ENCODE measurements at places on chromosomes 5 and 9.

DNA sequence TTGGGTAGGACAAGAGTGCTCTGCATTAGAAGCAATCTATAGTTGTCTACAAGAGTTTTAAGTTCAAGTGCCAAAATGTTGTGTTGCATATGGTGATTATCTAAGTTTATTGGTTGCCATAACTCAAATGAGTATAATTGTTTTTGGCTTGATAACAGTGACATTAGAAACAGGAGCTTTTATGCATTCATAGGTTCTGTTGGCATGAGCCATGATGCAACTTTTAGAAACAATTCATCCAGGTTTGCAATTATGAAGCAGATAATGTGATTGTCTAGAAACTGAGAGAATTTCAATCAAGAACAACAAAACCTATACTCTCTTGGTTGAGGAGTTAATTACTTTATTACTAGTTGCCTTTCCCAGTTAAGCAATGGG, 137.0 kb downstream of the PBX3 start:
- DNase-seq = no peak

GRCh38 chr9:136494012-136494411, 11.2 kb upstream of the SEC16A start:
- no peak for DNase-seq

GRCh38 chr9:129235931-129236331, 57.9 kb upstream of the IER5L start:
- no peak for DNase-seq

GRCh38 chr5:141496038-141496437, 7.2 kb downstream of the PCDHGC5 start:
- DNase-seq = no peak

DNA sequence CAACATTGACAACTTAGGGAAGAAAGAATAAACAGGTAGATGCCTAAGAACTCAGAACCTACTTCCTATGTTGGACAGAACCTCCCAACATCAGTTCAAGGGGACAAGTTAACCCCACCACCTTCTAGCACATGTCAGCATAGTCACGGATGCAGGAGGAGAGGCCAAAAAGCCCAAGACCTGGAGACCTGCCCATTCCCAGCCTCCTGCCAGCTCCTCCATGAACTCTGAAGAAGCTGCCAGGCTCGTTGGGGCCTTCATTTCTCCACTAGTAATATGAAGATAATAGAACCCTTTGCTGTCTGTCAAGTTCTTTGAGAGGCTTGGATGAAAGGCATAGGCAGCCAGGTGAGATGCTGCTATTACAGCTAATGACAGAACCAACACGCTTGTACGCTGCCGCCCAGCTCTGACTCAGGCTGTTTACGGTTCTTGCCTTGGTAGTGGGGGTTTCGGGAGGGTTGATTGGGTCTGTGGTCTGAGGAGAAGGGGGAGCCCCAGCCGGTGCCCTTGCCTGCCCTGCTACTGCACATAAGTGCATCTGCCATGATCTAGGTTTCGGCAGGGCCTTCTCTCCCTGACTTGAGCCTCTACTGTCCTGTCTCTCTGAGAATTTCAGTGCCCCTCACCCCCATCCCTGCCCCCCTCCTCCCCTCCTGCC, 82.2 kb downstream of the NRG2 start:
- no peak for DNase-seq

GRCh38 chr9:114558027-114558675, 29.4 kb upstream of the ATP6V1G1 start:
- no peak for DNase-seq

GRCh38 chr5:133397348-133397747, 215.0 kb downstream of the FSTL4 start:
- no peak for DNase-seq

GRCh38 chr9:13809401-13809800, 504.5 kb downstream of the NFIB start:
- DNase-seq = no peak

DNA sequence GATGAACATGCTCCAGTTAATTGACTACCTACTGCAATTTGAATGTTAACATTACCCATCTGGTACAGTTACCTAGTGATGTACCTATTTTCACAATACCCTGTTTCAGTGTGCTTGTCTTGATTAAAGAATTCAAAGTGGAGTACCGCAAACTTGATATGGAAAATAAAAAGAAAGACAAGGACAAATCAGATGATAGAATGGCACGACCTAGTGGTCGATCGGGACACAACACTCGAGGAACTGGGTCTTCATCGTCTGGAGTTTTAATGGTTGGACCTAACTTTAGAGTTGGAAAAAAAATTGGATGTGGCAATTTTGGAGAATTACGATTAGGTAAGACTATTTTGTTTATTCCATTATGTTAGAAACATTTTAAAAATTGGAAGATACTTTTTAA, 33.5 kb downstream of the CSNK1G3 start:
- no peak for DNase-seq

- DNase-seq = no peak
Observed at GRCh38 chr9:129442803-129443511, 177.9 kb downstream of the C9orf50 start.

GRCh38 chr9:8287501-8287900, 487.9 kb upstream of the DMAC1 start:
- DNase-seq = no peak

GRCh38 chr5:93235761-93236160, 345.3 kb downstream of the NR2F1-AS1 start:
- DNase-seq = no peak

DNA sequence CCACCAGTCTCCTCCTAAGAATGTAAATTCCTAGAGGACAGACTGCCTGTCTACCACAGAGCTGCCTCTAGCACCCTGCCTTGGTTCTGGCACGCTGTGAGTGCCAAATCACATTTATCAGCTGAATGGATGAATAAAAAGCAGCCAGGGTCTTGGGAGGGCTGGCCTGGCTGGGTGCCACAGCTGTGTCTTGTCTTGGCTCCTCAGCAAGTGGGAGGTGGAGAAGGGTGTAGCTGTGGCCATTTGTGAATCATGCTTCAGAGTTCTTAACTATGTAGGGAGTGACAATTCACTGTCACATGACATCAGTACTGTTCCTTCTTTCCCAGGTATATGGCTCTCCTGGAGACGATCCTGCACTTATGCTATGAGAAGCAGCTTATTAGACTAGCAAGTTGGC, 70.6 kb downstream of the DCP2 start:
- DNase-seq = no peak

- no peak for DNase-seq
Observed at GRCh38 chr5:98768160-98768959, 5.1 kb upstream of the RGMB start.

DNA sequence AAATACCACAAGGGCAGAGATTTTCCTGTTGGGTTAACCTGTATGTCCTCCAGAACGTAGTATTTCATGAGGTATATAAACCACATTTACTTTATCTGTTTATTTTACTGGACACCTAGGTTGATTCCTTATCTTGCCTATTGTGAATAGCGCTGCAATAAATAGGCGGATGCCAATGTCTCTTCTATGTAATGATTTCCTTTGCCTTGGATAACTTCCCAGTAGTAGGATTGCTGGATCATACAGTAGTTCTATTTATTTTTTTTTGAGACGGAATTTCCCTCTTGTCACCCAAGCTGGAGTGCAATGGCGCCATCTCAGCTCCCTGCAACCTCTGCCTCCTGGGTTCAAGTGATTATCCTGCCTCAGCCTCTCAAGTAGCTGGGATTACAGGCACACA, 15.6 kb upstream of the TUT7 start:
- DNase-seq = no peak

- no peak for DNase-seq
Observed at GRCh38 chr5:67377631-67378030, 181.0 kb upstream of the CD180 start.

GRCh38 chr9:27348785-27349697, 52.1 kb upstream of the EQTN start:
- DNase-seq = no peak

DNA sequence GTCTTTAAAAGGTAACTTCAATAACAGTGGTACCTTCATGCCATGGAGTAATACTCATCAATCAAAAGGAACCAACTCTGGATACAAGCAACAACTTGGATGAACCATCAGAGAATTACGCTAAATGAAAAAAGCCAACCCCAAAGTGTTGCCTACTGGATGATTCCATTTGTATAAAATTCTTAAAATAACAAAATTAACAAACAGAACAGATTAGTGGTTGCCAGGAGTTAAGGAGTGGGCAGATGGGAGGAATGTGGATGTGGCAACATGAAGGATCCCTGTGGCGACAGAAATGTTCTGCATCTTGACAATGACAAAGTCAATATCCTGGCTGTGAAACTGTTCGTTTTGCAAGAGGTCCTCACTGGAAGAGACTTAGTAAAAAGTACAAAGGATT, 50.5 kb downstream of the SPTLC1 start:
- DNase-seq = no peak

DNA sequence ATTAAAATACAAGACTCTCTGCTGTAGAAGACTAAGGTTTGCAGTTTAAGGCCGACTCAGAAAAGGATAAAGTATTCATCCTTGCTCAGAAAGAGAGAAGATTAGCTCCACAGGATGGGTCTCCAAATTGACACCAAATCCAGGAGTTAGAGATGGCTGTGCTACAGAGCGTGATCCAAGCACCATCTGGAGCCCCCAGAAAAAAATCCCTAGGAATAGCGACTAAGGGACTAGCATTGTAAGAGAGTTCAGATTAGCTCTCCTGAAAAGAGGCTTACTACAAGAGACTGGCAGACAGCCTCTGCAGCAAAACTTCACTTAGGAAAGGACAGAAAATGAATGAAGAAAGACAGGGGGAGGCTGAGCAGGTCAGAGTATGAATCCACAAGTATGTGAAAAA, 3.7 kb downstream of the SIL1 start:
- DNase-seq = no peak

GRCh38 chr9:28166179-28166578, 592.9 kb upstream of the C9orf72 start:
- no peak for DNase-seq

- DNase-seq = no peak
Observed at GRCh38 chr9:27787891-27788290, 214.6 kb upstream of the C9orf72 start.

DNA sequence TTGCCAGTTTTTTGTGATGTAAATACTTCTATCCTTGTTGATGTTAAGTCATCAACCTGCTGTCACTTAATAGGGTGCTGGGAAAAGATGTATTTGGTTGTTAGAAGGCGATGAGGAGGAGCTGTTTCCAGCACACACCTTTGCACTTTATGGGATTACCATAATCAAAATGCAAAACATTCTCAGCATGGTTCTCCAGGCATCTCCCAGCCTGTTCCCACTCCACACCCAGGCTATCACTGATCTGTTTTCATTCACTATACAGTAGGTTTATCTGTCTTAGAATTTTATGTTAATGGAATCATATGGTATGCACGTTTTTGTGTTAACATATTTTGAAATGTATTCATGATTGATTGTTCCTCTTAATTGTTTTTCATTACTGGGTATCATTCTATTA, 35.9 kb downstream of the PCSK5 start:
- DNase-seq = no peak

GRCh38 chr9:71120501-71121247, 747 bp downstream of the TRPM3 start:
- DNase-seq = no peak

- no peak for DNase-seq
Observed at GRCh38 chr5:157859227-157859575, 256 bp upstream of the CLINT1 start.

GRCh38 chr5:124021066-124021641, 509.2 kb downstream of the CSNK1G3 start:
- DNase-seq = no peak

GRCh38 chr9:89920951-89921350, 316.1 kb downstream of the GADD45G start:
- no peak for DNase-seq

DNA sequence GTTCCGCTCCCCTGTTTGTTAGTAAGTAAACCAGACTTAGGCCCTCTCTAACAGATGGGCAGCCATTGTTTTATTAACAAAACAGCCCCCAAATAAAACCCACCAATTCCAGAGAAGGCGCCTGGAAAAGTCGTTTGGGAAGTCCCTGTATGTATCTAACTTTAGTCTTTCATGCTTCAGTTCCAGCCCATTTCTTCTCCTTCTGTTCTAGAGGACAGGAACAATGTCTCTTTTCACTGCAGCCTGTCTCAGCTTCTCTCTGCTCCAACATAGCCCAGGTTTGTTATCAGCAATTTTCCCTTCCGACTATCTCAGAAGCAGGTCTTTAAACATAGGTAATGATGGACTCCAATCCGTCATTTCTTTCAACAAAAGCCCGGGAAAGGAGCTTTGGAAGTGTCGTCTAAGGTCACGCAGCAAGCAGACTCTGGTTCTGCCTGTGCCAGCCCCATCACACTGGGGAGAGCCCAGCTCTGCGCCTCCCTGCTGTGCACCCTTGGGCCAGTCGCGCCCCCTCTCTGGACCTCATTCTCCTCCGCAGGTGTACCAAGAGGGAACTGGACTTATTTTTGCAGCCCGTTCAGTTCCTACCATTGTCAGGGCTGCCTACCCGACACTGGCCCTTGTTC, 9.6 kb upstream of the AKNA start:
- no peak for DNase-seq

- no peak for DNase-seq
Observed at GRCh38 chr5:112063191-112063590, 306.2 kb upstream of the NREP start.

DNA sequence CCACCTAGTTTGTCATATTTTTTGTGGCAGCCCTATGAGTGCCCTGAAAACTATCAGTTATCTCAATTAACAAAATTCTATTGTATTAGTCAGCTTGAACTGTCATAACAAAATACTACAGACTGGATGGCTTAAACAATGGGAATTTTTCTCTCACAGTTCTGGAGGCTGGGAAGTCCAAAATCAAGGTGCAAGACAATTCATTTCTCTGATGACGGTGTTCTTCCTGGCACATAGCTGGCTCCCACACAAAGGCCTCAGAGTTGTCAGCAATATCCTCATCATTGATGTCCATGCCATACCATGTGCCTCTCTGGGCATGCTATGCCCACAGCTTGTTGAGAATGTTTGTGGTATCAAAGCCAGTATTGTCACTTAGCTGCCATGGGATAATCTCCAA, 691.9 kb downstream of the NR2F1-AS1 start:
- DNase-seq = no peak

GRCh38 chr9:101477736-101478135, 42.2 kb upstream of the ALDOB start:
- DNase-seq = no peak

DNA sequence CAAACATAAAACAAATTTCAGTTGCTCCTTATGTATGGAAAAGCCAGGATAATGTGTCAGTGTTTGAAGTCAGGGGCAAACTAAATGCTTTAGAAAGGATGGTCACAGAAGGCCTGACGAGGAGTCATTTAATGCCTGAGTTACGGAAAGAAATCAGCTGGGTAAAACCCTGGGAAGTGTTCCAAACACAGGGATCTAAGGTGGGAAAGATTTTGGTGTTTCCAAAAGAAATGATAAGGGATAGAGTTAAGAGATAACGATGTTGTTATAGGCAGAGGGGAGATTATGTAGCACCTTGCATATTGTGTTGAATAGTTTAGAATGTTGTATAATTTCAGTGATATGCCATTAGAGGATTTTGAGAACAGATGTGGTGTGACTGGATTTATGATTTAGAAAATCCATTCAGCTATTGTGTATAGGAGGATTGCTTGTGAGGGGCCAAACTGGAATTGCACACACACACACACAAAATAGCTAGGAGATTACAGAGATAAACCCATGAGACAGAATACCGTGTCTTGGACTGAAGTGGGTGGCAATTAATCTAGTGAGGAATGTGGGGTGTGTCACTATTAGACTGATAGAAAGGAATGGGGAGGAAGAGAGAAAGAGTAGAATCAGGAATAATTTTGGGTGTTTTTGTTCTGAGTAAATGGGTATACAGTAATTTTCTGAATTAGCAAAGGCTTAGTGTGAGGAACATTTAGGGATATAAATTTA, 274.2 kb upstream of the DAB2 start:
- no peak for DNase-seq
